Activated CD4-positive, alpha-beta memory T cell treated with anti-CD3 and anti-CD28 coated beads, Interleukin-2, amount 10 ng/mL, durations not matched to agents 7 days and 5 days (primary cell): ENCODE measurements at places on chromosomes 2 and 18.

DNA sequence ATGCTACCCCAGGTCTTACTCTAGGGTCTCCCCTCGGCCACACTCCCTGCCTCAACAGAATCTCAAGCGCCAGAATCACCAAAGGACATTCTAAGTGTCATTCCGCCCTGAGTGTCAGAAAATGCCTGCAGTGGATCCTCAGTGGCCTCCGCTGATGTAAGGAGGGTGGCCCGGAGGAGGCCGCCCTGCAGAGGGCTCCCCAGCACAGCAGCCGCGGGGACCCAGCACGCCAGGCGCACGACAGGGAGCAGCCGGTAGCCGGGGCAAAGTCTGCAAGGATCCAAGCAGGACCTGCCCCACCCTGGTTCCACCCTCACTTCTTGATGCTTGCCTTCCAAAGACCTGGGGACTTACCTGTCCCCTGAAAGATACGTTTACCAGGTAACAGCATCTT lies 54.2 kb upstream of the ID2 start:
- H3K4me3 ChIP-seq: no peak overlapping the region
- no peaks in the 10 kb centered on the region for H3K36me3 ChIP-seq
- H3K27me3 ChIP-seq: peaks cover 6% of the 10 kb centered on the region
- DNase-seq: no peak
- no peak overlapping the region for H3K27ac ChIP-seq

GRCh38 chr2:135585586-135585985 lies 54.3 kb downstream of the R3HDM1 start:
- H3K36me3 ChIP-seq: no peaks in the 10 kb centered on the region
- no peak for DNase-seq
- no peaks in the 10 kb centered on the region for H3K4me1 ChIP-seq
- no peak overlapping the region for H3K27ac ChIP-seq
- H3K27me3 ChIP-seq: no peaks in the 10 kb centered on the region

- H3K27me3 ChIP-seq: peaks cover 6% of the 10 kb centered on the region
- no peak overlapping the region for H3K4me3 ChIP-seq
- DNase-seq: no peak
- H3K27ac ChIP-seq: no peak overlapping the region
These were observed 41.5 kb downstream of the EPAS1 start for GRCh38 chr2:46338674-46339073.

- no peak for DNase-seq
- H3K4me1 ChIP-seq: no peaks in the 10 kb centered on the region
- no peak overlapping the region for H3K27ac ChIP-seq
- no peak overlapping the region for H3K4me3 ChIP-seq
These were observed 418.8 kb upstream of the SPHKAP start for GRCh38 chr2:228600265-228600664.

GRCh38 chr18:21489119-21489750 lies 111.3 kb downstream of the ESCO1 start:
- H3K36me3 ChIP-seq: no peaks in the 10 kb centered on the region
- peaks cover 6% of the 10 kb centered on the region for H3K27me3 ChIP-seq
- H3K4me3 ChIP-seq: no peak overlapping the region
- H3K4me1 ChIP-seq: peaks cover 4% of the 10 kb centered on the region

DNA sequence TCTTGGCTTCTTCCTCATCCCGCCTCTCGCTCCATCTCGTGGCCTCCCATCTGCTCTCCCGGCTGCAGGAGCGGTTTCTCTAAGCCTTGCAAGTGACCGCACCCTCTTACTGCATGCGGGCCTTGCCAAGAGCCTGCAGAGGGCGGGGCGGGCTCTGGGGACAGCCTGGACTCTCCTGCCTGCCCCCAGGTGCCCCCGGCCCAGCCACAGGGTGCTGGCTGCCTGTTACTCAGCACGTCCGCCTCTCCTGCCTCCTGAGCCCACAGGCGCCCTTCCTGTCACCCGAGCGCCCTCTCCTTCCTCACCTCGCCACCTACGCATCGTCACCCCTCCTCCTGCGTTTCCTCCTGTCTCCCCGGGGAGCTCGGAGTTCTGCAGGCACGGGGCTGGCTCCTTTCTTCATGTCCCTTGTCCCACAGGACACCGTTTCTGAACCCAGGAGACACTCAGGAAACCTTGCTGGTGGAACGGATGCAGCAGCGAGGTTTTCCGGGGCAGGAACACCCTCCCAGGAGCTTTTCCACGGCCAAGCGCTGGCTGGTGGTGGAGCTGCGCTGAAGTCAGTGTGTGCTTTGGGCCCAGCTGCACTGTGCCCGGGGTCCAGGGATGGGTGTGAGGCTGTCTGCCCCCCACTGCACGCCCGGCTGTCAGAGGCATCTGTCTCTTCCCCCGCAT lies 28.5 kb downstream of the HPCAL1 start:
- H3K27ac ChIP-seq: peak overlapping the region; percentile 83
- peak; percentile 82 for DNase-seq
- H3K27me3 ChIP-seq: no peaks in the 10 kb centered on the region
- peaks cover 57% of the 10 kb centered on the region for H3K4me1 ChIP-seq
- H3K4me3 ChIP-seq: peak overlapping the region; percentile 79
- peaks cover 29% of the 10 kb centered on the region for H3K36me3 ChIP-seq

DNA sequence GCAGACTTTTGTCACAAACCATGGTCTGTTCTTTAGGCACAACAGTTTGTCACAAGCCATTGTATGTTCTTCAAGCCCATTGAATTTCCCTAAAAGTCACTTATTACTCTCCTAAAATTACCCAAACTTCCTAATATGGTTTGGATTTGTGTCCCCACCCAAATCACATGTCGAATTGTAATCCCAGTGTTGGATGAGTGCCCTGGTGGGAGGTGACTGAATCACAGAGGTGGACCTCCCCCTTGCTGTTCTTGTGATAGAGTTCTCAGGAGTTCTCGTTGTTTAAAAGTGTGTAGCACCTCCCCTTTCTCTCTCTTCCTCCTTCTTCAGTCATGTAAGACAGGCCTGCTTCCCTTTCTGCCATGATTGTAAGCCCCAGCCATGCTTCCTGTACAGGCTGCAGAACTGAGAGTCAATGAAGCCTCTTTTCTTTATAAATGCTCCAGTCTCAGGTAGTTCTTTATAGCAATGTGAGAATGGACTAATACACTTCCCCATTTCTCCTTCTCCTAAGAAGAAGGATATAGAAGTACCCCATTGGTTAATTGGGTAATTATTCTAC lies 11.2 kb upstream of the GYPC start:
- H3K36me3 ChIP-seq: no peaks in the 10 kb centered on the region
- no peaks in the 10 kb centered on the region for H3K4me1 ChIP-seq
- peaks cover 4% of the 10 kb centered on the region for H3K27me3 ChIP-seq
- no peak overlapping the region for H3K27ac ChIP-seq
- no peak overlapping the region for H3K4me3 ChIP-seq

DNA sequence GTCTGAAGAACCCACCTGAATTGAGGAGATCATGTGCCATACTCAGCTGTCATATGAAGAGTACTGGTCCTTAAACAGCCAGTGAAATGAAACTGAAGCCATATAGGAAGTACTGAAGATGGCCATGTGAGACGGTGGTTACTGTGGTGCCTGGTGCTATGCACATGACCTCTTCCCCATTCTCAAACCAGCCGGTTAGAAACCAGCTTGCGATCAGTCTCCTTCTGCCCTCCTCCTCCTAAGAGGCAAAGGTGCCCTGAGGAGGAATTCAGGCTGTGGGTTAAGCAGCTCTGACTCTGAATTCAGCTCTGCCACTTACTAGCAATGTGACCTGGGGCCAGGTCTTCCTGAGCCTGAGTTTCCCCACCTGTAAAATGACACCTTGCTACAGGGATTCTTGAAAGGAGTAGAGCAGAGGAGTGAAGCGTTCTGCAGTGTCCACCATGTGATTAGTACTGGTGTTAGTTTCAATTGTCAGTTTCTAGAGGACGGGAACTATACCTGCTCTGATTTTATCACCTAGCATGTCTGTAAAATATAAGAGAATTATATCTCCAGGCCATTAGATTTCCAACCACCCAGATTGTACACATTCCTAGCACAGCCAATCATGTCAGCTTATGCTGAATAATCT lies 5.1 kb downstream of the FECH start:
- no peak overlapping the region for H3K4me3 ChIP-seq
- peak; percentile 31 for DNase-seq
- no peaks in the 10 kb centered on the region for H3K27me3 ChIP-seq
- H3K27ac ChIP-seq: no peak overlapping the region

DNA sequence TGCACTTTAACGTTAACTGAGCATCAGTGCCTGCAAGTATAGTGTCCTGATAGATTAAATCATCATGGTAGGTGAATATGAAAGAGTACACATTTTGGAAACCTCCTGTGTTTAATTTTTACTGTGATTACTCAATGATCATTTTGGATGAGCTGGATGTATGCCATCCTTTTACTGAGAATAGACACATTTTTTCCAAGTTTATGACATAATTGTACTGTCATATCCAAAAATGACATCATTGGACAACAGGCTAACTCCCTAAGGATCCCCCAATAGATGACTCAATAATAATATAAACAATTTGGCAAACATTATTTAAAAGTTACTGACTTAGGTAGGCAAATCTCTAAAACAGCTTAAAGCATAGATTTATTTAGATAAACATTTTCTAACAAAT lies 410.8 kb upstream of the REG3G start:
- H3K36me3 ChIP-seq: no peaks in the 10 kb centered on the region
- H3K27me3 ChIP-seq: no peaks in the 10 kb centered on the region
- DNase-seq: no peak
- no peaks in the 10 kb centered on the region for H3K4me1 ChIP-seq
